ENCODE measurements at places on chromosomes 5 and 9. TPM values are rescaled to one million over a fixed set of nuclear protein-coding genes. Genes with fewer than 3 reads are reported as not detected.
A peak's percentile ranks its signal among the peaks of the same experiment; 100 is the strongest.

DNA sequence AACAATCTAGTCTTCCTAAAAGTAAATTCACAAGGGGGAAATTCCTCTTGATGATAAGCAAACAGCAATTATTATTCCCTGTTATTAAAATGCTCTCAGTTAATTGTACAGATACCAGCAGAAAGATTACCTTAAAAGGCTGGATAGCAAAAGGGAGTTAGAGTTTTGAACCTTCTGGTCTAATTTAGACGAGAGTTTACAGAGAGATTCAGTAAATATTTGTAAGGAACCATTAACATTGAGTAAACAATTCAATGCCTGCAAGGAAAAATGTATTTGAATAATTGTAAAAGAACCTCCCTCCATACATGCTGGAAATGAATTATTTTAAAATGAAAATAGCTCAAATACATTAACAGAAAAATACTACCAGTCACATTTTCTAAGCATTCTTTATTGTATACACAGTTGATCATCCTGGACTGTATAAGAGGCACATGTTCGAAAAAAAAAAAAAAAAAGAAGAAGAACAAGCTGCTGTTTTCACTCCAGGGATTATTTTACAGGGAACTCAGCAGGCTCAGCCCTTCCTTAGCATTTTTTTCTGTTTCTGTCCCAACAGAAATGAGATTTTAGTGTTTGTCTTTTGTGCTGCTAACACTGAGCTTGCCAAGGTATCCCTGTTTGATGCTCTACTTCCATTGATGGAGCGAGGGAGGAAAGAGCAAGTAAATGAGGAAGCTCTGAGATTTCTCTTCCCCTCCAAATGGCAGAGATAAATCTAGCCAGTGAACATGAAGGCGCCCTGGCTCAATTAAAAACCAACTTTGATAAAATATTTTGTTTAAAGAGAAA lies 141.1 kb downstream of the ENC1 start:
- no peak for DNase-seq

- DNase-seq = no peak
These were observed 27.7 kb downstream of the NSG2 start for GRCh38 chr5:174073122-174073660.

- no peak for DNase-seq
These were observed 267.9 kb upstream of the PDE4D start for GRCh38 chr5:60161340-60161934.

GRCh38 chr9:113805486-113806132 lies 70.5 kb upstream of the ZNF618 start:
- DNase-seq = no peak

DNA sequence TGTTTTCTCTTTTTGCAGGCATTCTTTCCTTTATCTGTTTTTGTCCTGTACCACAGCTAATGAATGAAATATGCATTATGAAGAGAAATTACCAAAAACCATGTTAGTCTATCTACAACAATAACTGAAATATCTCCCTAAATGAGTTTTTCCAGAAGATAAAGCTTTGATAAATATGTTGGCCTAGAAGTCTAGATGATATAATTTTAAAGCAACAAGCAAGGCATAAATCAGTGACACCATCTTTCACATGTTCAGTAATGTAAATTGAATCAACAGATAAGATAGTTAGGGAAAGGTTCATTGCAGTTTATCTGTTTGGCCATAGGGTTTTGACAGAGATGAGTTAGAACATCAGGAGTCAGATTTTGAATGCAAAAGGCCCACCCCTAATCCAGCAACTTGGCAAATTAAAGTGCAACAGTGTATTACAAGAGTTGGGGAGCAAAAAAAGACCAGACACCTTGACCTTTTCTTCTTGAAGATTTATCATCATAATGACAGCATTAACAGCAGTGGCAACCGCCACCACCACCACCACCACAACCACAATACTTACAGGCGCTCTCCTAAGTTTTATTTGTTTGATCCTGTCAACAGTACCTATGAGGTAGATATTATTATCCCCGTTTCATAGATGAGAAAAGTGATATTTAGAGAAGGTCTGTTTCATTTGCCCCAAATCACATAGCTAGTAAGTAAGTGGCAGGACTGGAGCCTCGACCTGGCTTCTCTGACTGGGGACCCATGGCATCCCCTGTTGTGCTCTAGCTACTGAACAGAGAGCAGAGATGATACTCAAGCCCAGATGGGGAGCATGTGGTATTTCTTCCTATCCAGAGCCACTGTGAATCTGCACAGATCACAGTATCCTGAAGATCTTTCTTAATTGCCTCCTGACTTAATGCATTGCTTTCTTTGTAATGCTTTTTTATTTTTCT lies 122.8 kb upstream of the DHFR start:
- DNase-seq = no peak

- DNase-seq = peak; percentile 60
These were observed 384 bp upstream of the DMXL1 start for GRCh38 chr5:119070578-119070827.

The HCN1 gene
- total RNA-seq = 0.13 TPM
